Common myeloid progenitor, CD34-positive (primary cell): ENCODE measurements at places on chromosomes 3 and 15.
A peak's percentile ranks its signal among the peaks of the same experiment; 100 is the strongest.

GRCh38 chr3:153970047-153970446, 151.1 kb upstream of the ARHGEF26 start:
- no peaks in the 10 kb centered on the region for H3K4me1 ChIP-seq
- DNase-seq, result no peak
- no peak overlapping the region for H3K4me3 ChIP-seq

DNA sequence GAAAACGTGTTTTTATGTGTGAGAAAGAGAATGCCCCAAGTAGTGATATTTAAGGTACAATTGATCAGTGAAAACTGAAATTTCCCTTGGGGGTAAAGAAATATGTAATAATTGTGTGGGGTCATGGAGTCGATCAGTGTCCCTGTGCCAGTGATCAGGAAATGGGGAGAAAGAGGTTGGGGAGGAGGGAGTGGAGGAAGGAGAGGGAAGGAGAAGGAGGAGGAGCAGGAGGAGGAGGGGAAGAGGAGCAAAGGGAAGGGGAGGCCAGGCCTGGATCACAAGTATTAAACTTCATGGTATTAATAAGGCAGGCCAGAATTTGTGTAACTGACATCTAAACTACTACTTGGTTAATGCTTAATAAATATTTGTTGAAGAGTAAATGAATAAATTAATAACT, 30.4 kb downstream of the THSD4 start:
- no peak overlapping the region for H3K4me3 ChIP-seq
- peaks cover 5% of the 10 kb centered on the region for H3K27me3 ChIP-seq
- no peak for DNase-seq
- H3K36me3 ChIP-seq, result no peaks in the 10 kb centered on the region
- H3K4me1 ChIP-seq, result no peaks in the 10 kb centered on the region

GRCh38 chr3:149424918-149425317, 47.5 kb upstream of the TM4SF1 start:
- no peak overlapping the region for H3K27ac ChIP-seq
- DNase-seq, result no peak
- H3K27me3 ChIP-seq, result no peaks in the 10 kb centered on the region

DNA sequence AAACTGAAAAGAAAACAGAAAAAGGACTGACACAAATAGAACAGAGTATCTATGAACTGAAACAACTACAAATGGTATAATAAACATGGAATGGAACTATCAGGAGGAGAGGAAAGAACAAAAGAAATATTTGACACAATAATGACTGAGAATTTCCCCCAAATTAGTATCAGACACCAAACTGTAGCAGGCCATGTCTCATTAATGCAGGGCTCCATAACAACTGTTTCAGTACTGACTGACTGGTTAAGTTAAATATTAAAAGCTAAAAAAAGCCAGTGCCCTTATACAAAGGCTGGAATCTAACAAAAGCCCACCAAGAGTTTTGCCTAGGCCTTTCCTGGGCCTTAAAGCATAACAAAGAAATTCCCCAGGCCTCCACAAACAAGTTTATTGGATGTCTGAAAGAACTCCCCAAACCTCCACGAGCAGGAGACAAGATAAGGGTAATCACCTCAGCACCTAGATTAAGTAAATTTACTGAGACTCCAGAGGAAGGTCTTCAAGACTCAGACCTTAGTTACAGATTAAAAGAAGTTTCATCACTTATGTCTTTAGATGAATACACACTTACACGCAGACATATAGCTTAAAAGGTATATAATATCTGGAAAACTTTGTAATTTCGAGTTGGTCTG, 45.7 kb downstream of the KPNA1 start:
- no peak overlapping the region for H3K27ac ChIP-seq
- no peaks in the 10 kb centered on the region for H3K36me3 ChIP-seq
- H3K4me1 ChIP-seq, result no peaks in the 10 kb centered on the region
- DNase-seq, result no peak
- H3K4me3 ChIP-seq, result no peak overlapping the region

GRCh38 chr3:139119331-139120025, 74.8 kb upstream of the PRR23C start:
- H3K36me3 ChIP-seq, result no peaks in the 10 kb centered on the region
- H3K4me1 ChIP-seq, result peaks cover 25% of the 10 kb centered on the region
- DNase-seq, result no peak
- no peak overlapping the region for H3K27ac ChIP-seq

- H3K27ac ChIP-seq, result no peak overlapping the region
- H3K4me1 ChIP-seq, result no peaks in the 10 kb centered on the region
- no peak for DNase-seq
- H3K36me3 ChIP-seq, result no peaks in the 10 kb centered on the region
- no peak overlapping the region for H3K4me3 ChIP-seq
These were observed 71.4 kb downstream of the DUT start for GRCh38 chr15:48402427-48403177.

GRCh38 chr3:48881652-48882114, 17.0 kb downstream of the SLC25A20 start:
- DNase-seq, result no peak
- H3K27ac ChIP-seq, result no peak overlapping the region
- H3K27me3 ChIP-seq, result no peaks in the 10 kb centered on the region
- H3K4me3 ChIP-seq, result no peak overlapping the region
- H3K36me3 ChIP-seq, result peaks cover 25% of the 10 kb centered on the region

GRCh38 chr15:66940368-66940767, 125.0 kb upstream of the SMAD3 start:
- H3K27me3 ChIP-seq, result no peaks in the 10 kb centered on the region
- H3K4me1 ChIP-seq, result no peaks in the 10 kb centered on the region
- H3K4me3 ChIP-seq, result no peak overlapping the region
- no peaks in the 10 kb centered on the region for H3K36me3 ChIP-seq
- no peak for DNase-seq

GRCh38 chr15:78057803-78058202, 19.7 kb downstream of the TBC1D2B start:
- no peak for DNase-seq
- peaks cover 20% of the 10 kb centered on the region for H3K4me1 ChIP-seq
- H3K4me3 ChIP-seq, result no peak overlapping the region

DNA sequence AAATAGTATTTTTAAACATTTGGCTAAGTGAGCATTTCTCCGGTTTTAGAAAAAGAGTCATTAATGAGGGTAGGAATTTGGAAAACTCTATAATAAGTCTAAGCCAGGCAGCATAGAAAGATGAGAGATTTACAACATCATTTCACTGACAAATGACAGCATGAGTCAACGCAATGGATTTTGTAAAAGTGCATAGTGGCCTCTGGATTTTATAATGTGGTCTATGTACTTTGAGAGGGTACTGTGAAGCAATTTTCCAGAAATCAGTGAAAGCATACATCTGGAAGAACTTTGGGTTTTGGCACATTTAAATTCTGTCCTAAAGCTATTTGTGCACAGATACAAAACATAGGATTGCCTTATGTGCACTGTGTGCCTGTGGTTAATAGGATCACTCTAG, 130.8 kb upstream of the CCNL1 start:
- DNase-seq, result no peak
- no peak overlapping the region for H3K27ac ChIP-seq
- no peaks in the 10 kb centered on the region for H3K27me3 ChIP-seq
- H3K4me3 ChIP-seq, result no peak overlapping the region

GRCh38 chr15:85527895-85528294, 147.5 kb downstream of the AKAP13 start:
- H3K36me3 ChIP-seq, result no peaks in the 10 kb centered on the region
- H3K27me3 ChIP-seq, result no peaks in the 10 kb centered on the region
- no peak overlapping the region for H3K27ac ChIP-seq
- DNase-seq, result no peak
- no peak overlapping the region for H3K4me3 ChIP-seq
- peaks cover 8% of the 10 kb centered on the region for H3K4me1 ChIP-seq

DNA sequence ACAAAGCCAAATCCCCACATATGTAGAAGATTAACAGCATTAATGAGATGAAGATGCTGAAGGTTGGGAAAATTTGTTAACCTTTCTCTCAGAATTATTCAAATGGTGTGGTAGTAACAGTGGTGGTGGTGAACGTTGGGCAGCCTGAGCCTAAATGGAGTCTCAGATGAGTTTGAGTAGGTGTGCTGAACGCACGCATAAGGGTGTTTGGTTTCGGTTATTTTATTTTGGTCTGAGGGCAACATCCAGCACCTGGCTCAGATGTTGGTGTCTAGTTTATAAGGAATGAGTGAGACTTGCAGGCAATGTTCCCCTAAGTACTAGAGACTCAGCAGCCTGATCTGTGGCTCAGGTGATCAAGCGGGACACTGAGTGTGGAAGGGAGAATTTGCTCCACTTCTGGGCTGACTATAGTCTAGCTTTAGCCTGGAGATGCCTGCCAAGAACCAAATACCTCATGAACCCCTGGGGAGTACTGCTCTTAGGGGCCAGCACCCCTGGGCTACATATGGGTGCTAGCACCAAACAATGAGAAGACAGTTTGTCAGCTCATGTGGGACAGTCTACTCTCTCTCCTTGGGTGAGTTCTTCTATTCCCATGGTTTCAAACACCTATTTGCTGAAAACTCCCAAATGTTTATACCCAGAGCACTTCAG, 39.5 kb upstream of the ATP2C1 start:
- peak overlapping the region; percentile 100 for H3K27ac ChIP-seq
- peak overlapping the region; percentile 1 for H3K4me3 ChIP-seq
- no peaks in the 10 kb centered on the region for H3K36me3 ChIP-seq
- H3K4me1 ChIP-seq, result peaks cover 69% of the 10 kb centered on the region
- no peaks in the 10 kb centered on the region for H3K27me3 ChIP-seq
- no peak for DNase-seq

DNA sequence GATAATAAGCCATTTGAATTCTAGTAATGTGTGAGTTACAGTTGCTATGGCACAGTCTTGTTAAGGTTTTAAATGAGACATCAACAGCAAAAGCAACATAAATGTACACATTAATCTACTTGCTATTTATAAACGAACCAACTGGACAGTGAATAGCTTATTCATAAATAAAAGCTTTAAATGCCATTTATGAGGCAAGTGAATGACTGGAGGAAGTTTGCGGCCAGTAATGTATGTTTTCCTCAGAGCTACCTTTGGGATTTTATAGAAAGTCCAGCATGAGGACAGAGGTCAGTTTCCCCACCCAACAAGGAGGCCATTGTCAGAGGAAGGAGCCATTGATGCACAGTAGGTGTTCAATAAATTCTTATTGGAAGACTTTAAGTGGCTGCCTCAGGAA, 48.0 kb upstream of the PXYLP1 start:
- no peaks in the 10 kb centered on the region for H3K4me1 ChIP-seq
- H3K4me3 ChIP-seq, result no peak overlapping the region
- H3K27me3 ChIP-seq, result peaks cover 2% of the 10 kb centered on the region

GRCh38 chr3:30747771-30748281, 141.4 kb downstream of the TGFBR2 start:
- H3K36me3 ChIP-seq, result no peaks in the 10 kb centered on the region
- H3K27ac ChIP-seq, result no peak overlapping the region
- H3K4me1 ChIP-seq, result peaks cover 13% of the 10 kb centered on the region
- no peaks in the 10 kb centered on the region for H3K27me3 ChIP-seq
- H3K4me3 ChIP-seq, result no peak overlapping the region

DNA sequence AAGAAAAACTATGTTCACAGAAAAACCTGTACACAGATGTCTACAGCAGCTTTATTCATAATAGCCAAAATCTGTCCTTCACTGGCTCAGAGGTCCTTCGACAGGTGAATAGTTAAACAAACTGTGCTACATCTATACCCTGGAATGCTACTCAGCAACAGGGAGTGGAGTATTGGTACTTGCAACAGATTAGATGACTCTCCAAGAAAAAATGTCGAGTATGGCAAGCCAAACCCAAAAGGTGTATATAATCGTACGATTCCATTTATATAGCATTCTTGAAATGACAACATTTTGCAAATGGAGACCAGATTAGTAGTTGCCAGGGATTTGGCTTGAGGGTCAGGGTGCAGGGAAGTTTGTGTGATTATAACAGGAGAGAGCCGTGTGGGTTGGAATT, 22.4 kb upstream of the RGMA start:
- H3K36me3 ChIP-seq, result no peaks in the 10 kb centered on the region
- H3K4me1 ChIP-seq, result no peaks in the 10 kb centered on the region
- no peak overlapping the region for H3K4me3 ChIP-seq
- H3K27me3 ChIP-seq, result peaks cover 56% of the 10 kb centered on the region
- H3K27ac ChIP-seq, result no peak overlapping the region
- DNase-seq, result no peak

DNA sequence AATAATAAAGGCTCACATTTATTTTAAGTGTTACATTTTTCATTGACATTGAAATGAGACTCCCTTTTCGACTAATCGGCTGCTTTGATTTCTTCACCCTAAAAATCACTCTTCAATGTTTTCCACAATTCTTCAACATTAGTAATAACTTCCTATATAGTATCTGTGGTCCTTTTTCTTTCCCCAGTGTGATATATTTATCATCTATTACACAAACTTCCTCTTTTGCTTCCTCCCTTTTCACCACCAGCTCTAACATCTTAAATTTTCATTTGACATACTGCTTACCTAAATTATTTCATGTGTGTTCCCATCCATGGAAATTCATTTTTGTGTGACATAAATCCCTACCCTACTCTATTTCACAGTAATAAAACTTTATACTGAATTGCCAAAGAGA, 244.4 kb downstream of the TIGIT start:
- no peaks in the 10 kb centered on the region for H3K27me3 ChIP-seq
- H3K4me3 ChIP-seq, result no peak overlapping the region
- peak; percentile 29 for DNase-seq
- peaks cover 6% of the 10 kb centered on the region for H3K4me1 ChIP-seq

- no peaks in the 10 kb centered on the region for H3K27me3 ChIP-seq
- DNase-seq, result no peak
- H3K36me3 ChIP-seq, result no peaks in the 10 kb centered on the region
- no peak overlapping the region for H3K27ac ChIP-seq
These were observed 72.9 kb downstream of the CD200 start for GRCh38 chr3:112405845-112406244.

DNA sequence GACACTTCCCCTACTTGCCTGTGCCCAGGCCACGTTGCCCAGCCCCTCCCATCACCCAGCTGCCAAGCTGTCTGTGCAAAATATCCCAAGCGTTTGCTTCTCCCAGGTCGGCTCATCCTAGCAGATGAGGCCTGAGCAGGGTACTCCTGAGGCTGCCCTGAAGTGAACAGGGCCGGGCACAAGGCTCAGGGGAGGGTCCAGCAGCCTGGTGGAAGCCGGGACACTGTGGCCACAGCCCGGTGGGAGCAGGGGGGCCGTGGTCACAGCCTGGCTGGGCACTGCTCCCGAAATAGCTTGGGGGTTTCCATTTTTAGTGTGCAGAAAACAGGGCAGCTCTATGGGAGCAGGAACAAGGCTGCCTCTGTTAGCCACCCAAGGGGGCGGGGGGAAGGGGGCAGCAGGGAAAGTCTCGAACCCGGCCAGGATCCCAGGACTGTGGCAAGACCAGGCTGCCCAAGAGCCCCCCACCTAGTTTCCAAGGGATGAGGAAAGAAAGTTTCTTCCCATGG, 3.4 kb downstream of the PLXNB1 start:
- DNase-seq, result no peak
- H3K27ac ChIP-seq, result no peak overlapping the region
- H3K4me3 ChIP-seq, result no peak overlapping the region
- H3K36me3 ChIP-seq, result no peaks in the 10 kb centered on the region
